ENCODE measurements at places on chromosomes 5 and 9.

GRCh38 chr5:103465891-103466290 lies 96.7 kb downstream of the NUDT12 start:
- DNase-seq, result no peak

- DNase-seq, result no peak
Observed at GRCh38 chr9:85344901-85345300, 396.9 kb downstream of the AGTPBP1 start.

- DNase-seq, result no peak
Observed at GRCh38 chr5:56632939-56633338, 182.4 kb upstream of the MAP3K1 start.

DNA sequence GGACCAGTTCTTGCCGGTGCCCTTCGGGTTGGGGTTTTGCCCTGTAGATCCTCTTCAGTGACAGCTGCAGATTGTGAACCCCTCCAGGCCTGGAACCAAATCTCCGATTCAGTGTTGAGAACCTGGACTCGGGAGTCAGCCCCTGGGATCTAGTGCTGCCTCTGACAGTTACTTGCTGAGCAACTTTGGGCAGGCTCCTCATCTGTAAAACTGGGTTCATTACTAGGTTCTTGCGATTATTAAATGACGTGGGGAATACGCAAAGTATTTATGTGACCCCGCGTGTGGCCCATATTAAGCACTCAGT lies 600 bp downstream of the ERCC6L2 start:
- DNase-seq, result no peak

DNA sequence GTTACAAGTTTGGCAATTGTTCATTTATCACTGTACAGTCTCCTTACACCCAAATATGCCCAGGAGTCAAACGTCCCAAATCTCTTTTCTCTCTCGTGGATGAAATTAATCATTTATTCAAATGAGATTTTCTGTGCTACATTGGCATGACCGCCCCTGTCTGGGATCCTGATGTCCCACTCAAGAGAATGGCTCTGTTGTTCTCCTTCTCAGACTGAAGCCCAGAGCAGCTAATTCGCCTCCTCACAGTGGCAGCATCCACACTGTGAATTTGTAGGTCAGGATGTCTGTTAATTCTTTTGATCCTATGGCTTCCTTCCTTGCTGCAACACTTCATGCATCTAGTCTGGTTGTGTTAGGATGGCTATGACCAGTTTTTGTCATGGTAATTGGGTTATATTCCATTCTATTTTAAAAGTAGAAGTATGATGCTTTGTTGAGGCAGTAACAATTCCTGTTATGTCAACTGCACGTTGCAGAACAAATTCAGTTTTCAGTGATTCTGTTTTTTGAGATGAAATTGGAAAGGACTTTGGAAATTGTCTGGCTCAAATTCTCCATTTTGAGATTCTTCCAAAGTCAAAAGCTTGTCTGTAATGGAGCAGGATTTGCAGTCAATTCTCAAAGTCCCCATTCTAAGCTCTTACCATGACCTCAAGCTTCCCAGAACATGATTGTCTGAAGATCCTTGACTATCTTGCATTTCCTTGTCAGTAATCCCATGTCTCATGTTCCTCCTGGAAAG lies 141.5 kb upstream of the GAS1 start:
- no peak for DNase-seq

GRCh38 chr5:72407541-72407940 lies 87.4 kb downstream of the PTCD2 start:
- DNase-seq, result no peak

GRCh38 chr5:1975898-1976765 lies 93.4 kb upstream of the IRX4 start:
- no peak for DNase-seq

- no peak for DNase-seq
Observed at GRCh38 chr5:83323557-83324180, 147.9 kb upstream of the VCAN start.
